Iris pigment epithelial cell (primary cell): ENCODE measurements at places on chromosomes 7 and 10.

GRCh38 chr7:124456286-124456685 is 309.3 kb downstream of the GPR37 start:
- DNase-seq: no peak

DNA sequence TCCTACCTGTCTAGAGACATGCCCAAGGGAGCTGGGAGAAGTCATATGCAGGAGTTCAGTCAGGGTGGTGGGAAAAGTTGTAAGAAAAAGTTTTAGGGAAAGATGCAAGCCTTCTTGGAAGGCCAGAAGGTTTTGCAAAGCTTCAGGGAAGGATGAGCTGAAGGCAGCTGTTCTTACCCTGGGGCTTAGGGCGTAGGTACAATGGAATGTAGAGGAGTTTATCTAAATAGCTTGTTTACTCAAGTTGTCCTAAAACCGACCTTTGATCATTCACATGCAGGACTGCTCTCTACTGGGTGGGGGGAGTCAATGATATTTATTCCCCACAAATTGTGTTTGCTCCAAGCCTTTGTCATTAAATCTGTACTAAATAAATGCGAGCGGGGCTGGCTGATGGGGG is 277.0 kb downstream of the CRPPA start:
- DNase-seq: no peak

- no peak for DNase-seq
Measured at GRCh38 chr10:20712774-20713173, 184.3 kb downstream of the NEBL start.

DNA sequence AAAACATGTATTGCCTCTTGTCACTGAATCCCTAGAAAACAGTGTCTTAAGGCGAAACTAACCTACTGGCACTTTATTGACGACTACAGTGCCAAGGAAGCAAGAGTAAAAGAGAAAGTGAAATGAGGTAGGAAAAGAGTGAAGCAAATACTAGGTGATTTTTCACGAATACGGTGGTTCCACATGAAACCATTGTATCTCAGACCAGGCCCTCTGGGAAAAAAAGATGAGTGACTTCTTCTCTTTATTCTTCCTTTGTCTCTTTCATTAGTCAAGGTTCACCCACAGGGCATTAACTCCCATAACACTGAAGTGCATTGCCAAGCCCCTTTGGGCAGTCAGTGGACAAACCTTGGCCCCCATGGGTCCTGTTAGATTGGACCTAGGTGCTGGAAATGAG is 16.2 kb upstream of the MACC1 start:
- no peak for DNase-seq

DNA sequence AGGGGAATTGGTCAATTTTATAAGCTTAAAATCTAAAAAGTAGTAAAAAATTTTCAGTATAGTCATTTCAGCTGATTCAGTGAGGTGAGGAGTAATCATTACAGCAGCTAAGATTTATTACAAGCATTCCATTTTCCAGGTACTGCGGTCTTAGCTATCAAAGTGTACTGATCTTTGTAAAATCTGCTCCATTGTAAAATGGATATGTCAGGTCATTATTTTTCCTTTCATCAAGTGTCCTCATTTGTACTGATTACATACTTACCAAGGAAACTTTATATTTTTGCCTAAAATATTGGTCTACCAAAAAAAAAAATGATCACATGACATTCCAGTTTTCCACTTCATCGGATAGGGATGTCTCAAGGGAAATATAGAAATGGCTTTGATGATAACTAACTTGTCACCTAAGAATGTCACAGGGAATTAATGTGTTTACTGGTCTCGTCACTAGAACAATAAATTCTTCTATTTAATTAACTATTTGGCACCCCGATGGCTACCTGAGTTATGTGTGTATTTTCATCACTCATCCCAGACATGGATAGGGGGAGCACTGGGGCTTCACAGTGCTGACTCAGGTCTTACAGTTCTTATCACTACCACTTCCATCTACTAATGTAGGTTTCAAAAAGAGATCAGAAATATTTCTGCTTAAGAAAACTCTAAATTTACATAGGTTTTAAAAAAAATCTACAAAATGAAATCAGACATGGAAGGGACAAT is 948.4 kb downstream of the PCDH15 start:
- DNase-seq: no peak

- DNase-seq: peak; percentile 3
Measured at GRCh38 chr10:121088524-121088923, 237.4 kb downstream of the WDR11 start.

GRCh38 chr10:77539147-77539935 is 98.3 kb downstream of the KCNMA1 start:
- no peak for DNase-seq

DNA sequence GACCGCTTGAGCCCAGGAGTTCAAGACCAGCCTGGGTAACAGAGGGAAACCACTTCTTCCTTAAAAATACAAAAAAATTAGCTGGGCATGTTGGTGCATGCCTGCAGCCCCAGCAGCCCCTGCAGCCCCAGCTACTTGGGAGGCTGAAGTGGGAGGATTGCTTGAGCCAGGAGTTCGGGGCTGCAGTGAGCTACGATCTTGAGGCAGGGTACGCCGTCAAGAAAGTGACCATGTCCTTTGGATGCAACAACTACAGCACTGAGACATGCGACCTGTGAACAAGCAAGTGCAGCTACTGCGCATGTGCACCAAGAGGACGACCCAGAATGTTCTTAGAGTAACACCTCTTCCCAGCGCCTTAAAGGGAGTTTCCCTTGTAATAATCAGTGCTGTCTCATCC is 66.6 kb upstream of the ZNF479 start:
- no peak for DNase-seq

- no peak for DNase-seq
Measured at GRCh38 chr10:108779501-108779900, 1143.8 kb downstream of the XPNPEP1 start.

- DNase-seq: no peak
Measured at GRCh38 chr7:340200-340937, 50.4 kb downstream of the FOXL3 start.

GRCh38 chr7:70178787-70179186 is 580.5 kb downstream of the AUTS2 start:
- peak; percentile 16 for DNase-seq

GRCh38 chr7:76333511-76334101 is 25.2 kb downstream of the YWHAG start:
- no peak for DNase-seq

DNA sequence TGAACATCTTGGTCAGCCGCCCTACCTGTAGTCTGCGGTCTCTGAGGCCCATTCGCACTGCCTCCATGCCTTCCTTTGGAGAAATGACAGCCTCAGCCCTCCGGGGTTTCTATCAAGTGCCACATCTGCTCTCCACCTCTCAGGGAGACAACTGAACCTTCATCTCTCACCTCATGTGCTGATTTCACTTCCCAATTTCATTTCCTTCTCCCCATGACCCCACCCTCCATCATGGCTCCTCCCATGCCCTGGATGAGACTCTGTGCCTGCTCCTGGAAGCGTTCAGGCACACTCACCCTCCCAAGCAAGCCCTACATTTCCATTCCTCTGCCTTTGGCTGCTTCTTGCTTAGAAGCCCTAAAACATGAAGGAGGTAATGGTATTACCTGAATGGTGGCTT is 7.8 kb upstream of the SCD start:
- no peak for DNase-seq

- no peak for DNase-seq
Measured at GRCh38 chr10:120272350-120272749, 184.7 kb upstream of the PLPP4 start.

DNA sequence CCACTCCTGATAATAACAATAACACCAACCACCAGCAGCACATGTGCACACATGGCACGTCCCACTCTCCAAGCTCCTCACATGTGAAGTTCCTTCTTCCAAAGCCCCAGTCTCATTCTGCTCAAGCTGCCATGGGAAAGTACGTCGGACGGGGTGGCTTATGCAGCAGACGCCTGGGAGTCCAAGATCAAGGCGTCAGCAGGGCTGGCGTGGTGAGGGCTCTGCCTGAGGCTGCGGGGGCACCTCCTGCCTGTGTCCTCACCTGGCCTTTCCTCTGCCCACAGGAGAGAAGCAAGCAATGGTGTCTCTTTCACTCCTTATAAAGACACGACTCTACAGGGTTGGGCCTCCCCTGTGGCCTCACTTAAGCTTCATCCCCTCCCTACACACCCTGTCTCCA is 68.8 kb upstream of the INSIG1 start:
- DNase-seq: no peak

- DNase-seq: peak; percentile 85
Measured at GRCh38 chr7:116259871-116260440, 49.6 kb downstream of the TES start.

DNA sequence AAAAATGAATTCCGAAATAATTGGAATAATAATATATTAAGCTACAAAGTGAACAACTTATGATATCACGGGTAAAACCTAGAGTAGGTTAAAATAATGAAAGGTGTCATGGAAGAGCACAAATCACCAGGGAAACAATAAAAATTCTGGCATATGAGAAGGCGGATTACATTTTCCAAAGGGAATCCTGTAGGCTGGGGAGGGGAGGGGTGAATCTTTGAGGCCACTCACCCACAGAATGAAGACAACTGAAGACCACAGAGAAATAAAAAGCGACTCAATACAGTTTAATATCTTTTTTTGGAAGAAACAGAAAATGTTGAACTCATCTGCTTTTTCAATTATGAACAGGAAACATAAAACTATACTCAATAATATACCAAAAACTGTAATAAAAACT is 129.4 kb upstream of the HPS1 start:
- DNase-seq: no peak
